Glomerular endothelial cell (primary cell): ENCODE measurements at places on chromosomes 6 and 20. TPM values are rescaled to one million over a fixed set of nuclear protein-coding genes. Genes with fewer than 3 reads are reported as not detected.

- no peak for DNase-seq
These were observed 58.8 kb downstream of the RSPO3 start for GRCh38 chr6:127177030-127177922.

DNA sequence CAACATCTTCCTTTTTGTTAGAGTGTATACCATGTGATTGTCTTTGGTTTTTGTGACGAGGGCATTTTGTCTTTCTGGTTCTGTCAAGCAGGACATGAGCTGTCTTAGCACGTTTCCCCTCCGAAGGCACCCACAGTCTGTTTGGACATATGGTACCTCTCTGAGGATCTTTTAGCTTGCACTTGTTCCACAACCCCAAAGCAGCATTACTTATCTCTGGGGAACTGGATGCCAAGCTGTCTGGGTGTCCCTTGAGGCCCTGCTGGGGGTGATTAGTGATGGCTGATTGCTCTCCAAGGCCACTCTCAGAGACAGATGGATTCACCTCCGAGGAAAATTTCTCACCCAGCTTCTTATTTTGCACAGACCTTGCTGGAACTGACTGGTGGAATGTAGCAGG lies 445.0 kb upstream of the CHD6 start:
- no peak for DNase-seq

DNA sequence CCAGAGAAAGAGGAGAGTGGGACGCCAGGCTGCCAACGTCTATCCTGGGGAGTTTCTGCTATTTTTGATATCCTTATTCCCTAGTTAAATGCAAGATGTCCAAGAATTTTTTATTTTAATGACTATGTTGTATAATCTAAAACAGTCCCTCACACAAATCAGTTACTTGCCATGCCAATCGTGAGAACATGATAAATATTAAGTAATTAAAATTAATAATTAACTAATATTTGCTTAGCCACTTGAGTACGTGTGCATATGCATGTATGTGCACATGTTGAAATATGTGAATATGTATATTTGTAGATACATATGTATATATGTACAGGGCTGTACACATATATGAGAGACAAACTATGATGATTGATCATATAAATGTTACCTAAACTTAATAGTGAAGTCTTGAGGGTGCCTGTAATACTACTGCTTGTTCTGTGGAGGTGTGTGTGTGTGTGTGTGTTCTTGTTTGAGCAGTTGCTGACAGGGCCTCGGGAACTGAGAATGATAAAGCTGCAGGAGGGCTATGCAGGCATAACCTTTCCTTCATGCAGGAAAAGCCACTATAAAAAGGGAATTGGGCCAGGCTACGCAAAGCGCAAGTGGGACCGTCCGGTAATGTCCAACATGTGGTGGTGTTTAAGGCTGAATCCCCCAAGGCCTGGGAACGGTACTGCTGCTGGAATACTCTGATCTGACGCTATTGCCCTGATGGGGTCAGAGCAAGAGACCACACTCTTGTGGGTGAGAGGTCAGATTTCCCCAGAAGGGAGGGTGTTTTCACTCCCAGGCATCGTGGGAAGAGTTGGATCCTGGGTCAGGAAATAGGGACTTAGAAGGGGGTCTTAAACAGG lies 148.3 kb upstream of the TBX18 start:
- DNase-seq: no peak

DNA sequence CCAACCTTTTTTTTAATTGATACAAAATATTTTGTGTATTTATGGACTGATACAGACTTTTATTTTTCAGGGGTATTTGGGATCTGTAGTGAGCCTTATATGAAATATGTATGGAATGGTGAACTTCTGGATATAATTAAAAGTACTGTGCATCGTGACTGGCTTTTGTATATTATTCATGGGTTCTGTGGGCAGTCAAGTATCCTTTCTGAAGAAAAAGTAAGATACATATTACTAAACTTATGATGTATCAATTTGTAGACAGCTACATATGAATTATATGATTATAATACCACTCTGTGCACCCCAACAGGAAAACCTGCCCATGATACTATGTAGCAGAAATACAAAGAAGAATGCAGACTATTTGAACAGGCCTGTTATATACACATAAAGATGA lies 47.2 kb downstream of the FIG4 start:
- no peak for DNase-seq

DNA sequence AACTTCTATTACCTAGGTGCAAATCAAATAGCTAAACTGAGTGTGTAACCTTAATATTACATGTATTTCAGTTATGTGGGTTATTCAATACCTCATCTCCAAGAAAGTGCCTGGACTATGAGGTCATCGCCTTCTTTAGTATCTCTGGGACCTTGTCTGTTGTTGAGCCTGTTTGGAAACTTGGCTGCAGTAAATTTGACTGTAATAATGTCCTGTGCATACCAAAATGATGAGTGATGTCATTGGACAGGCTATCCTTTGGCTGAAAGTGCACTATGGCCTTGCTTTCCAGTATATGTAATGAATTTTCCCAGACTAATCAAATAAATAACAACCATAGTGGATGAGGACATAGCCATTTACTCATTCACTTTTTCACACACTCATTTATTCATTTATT lies 455.1 kb downstream of the ADGRB3 start:
- no peak for DNase-seq

GRCh38 chr6:166655713-166656229 lies 28.7 kb upstream of the RPS6KA2 start:
- no peak for DNase-seq

DNA sequence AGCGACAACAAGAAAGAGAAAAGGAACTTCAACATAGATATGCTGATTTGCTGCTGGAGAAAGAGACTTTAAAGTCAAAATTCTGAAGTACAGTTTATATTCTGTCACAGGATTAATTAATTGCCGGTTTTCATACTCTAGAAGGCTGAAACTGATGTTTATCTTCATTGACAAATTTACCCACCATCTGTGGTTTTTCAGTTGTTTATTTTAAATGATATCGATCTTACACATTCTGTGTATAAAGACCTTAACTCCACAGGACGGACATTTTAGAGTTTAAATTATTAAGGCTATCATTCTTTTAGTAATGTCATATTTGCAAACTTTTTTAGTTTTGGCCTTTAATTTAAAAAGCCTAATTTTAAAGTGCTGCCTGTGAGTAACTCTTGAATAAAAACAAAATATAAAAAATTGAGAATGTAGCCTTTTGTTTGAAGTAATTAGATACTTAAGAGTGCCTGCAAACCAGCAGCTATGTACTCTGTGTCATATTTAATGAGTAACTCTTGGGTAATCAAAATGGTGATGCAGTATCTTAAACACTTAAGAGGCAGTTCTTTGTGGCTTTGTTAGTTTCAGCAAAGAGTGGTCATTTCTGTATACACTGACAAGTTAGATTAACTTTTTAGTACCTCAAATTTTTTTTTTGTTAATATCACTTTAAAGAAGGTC lies 59.3 kb downstream of the CDC5L start:
- DNase-seq: no peak

DNA sequence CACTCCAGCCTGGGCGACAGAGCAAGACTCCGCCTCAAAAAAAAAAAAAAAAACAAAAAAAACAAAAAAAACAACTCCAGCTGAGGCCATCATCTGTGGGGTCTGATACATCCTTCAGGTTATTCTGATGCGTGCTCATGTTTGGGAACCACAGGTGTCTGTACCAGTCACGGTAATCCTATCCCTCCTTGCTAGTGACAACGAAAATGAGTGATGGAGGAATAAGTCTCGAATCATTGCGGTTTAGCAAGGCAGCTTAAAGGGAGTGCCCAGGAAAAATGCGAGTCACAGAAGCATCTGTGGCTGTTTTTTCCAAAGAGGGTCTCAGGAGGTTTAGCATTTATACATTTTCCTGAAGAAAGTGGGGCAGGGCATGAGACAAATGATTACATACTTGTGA lies 48.8 kb downstream of the MCUR1 start:
- no peak for DNase-seq

DNA sequence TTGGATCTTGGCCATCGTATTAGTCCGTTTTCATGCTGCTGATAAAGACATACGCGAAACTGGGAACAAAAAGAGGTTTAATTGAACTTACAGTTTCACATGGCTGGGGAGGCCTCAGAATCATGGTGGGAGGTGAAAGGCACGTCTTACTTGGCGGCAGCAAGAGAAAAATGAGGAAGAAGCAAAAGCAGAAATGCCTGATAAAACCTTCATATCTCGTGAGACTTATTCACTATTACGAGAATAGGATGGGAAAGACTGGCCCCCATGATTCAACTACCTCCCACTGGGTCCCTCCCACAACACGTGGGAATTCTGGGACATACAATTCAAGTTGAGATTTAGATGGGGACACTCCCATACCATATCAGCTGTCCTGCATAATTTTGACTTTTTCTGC lies 20.1 kb upstream of the REPS1 start:
- DNase-seq: no peak

DNA sequence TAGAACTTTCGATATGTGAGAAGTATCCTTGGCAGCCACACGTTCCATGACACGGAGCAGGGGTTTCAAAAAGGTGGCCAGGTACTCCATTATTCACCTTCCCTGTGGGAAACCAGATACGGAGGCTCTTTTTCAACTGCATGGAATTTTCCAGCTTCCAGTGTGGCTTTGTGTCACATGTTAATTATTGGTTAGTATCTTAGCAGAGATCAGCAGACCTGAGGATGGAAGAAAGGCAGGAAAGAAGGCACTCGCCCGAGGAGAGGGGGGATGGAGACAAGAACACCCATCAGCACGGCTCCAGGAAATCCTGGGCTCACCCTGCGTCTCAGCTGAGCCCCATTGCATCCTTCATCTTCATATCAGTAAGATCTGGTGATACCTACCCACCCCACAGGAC lies 115.5 kb downstream of the PXDC1 start:
- no peak for DNase-seq

GRCh38 chr20:13494019-13494418 lies 144.7 kb downstream of the TASP1 start:
- no peak for DNase-seq

- DNase-seq: peak; percentile 50
These were observed 237.8 kb downstream of the LY86 start for GRCh38 chr6:6826095-6826901.

- no peak for DNase-seq
These were observed 53.4 kb downstream of the MCHR2 start for GRCh38 chr6:99940582-99940981.

DNA sequence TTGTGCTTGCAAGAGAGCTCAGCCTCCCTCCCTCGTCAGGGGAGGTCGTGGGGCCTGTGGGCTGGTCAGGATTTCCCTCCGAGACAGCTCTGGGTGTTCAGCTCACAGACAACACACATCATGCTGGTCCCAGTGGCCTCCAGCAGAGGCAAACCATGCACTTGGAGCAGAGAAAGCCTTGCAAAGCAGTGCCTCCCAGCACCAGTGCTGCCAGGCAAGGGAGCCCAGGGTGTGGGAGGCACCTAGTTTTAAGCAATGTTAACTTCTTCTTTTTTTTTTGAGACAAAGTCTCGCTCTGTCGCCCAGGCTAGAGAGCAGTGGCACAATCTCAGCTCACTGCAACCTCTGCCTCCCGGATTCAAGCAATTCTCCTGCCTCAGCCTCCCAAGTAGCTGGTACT lies 34.0 kb upstream of the INSM1 start:
- DNase-seq: no peak

DNA sequence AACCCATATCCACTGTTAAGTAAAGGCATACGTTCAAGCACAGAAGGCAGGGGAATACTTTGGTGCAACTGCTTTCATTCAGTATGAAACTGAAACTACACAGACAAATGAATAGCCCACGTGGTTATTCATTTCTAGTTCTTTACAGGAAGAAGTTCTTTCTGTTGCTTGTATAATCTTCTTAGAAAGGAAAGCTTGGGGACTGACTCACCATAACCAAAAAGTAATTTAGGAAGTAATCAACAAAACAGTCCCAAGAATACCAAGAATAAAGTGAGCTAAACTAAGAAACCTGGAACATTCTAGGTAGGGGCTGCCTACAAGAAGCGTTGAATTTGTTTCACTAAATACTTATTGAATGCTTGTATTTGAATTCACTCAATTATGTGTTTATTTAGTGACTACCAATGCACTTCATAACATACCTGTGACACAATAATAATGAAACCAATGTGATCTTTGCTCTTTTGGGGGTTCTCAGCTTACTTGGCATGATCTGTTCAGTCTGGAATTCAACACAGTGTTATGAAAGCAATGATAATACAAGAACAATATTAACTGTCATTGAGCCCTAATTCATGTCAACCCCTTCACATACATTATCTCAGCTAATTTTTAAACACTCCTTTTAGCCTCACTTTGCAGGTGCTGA lies 25.1 kb upstream of the KIAA0408 start:
- DNase-seq: no peak

DNA sequence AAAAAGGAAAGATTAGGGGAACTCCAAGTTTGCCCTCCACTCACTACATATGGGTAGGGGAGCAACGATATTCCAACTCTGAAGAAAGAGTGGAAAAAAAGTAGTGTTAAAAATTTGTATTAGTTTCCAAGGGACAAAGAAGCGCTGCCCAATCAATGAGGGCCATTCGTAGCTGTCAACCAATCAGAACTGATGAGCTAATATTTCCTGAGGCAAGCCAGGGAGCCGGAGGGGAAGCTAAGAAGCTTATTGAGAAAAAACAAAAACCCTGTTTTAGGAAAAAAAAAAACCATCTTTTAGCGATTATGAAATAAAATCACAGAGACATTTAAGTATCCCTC lies 59.5 kb downstream of the TRIM38 start:
- no peak for DNase-seq

- DNase-seq: no peak
These were observed 9.8 kb upstream of the CNKSR3 start for GRCh38 chr6:154520280-154520679.

DNA sequence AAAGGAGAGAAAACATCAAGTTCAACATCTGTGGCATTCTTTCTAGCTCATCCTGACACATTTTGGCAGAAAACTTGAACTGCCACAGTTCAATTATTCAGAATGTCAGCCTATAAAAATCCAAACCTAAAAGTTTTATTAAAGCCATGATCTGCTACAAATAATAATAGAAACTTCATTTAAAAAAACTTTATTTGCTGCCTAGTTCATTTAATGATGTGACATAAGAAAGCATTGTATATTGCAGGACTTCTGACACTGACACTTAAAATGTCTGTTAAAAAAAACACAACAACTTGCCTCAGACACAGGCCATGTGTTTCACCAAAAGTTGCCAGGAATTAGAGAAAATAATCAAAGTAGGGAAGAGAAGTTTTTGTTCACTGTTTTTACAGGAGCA lies 88.3 kb upstream of the HTR1E start:
- DNase-seq: no peak

DNA sequence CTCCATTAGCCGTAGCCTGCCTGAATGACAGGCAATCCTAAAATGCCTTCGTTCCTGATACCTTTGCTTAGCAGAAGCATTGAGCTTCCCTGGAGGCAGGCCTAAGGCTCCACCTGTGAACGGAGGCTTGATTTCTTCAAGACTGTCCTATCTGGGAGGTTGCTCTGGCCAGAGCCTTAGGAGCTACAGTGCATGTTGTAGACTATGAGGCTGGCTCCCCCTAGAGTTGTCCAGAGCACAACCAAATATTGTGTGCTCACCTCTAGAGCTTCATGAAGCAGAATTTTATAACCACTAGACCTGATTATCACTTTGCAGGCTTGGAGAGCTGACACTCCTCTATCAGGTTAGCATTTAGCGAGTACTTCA lies 217.8 kb downstream of the MAFB start:
- no peak for DNase-seq

Gene UFL1
- 15.3 and 15.8 TPM in 2 replicates for total RNA-seq

Gene FAM209A
- not detected in 2 replicates for total RNA-seq

Gene CALHM4
- not detected in 2 replicates for total RNA-seq

Gene RSPO4
- not detected in 2 replicates for total RNA-seq

Gene FAM83B
- 0.29 TPM in 2 replicates for total RNA-seq

Gene MAK
- not detected in 2 replicates for total RNA-seq

Gene TMEM170B
- 2.5 and 2.7 TPM in 2 replicates for total RNA-seq

Gene PSORS1C2
- total RNA-seq: not detected in 2 replicates

Gene OR2H1
- total RNA-seq: not detected in 2 replicates

Gene BNIP5
- not detected in 2 replicates for total RNA-seq

Gene MUC22
- not detected in 2 replicates for total RNA-seq

Gene SLC17A2
- total RNA-seq: not detected in 2 replicates
